CD4-positive, alpha-beta T cell treated with Interleukin-1 beta for 1 hour (primary cell): ENCODE measurements at places on chromosomes 6 and 20.

DNA sequence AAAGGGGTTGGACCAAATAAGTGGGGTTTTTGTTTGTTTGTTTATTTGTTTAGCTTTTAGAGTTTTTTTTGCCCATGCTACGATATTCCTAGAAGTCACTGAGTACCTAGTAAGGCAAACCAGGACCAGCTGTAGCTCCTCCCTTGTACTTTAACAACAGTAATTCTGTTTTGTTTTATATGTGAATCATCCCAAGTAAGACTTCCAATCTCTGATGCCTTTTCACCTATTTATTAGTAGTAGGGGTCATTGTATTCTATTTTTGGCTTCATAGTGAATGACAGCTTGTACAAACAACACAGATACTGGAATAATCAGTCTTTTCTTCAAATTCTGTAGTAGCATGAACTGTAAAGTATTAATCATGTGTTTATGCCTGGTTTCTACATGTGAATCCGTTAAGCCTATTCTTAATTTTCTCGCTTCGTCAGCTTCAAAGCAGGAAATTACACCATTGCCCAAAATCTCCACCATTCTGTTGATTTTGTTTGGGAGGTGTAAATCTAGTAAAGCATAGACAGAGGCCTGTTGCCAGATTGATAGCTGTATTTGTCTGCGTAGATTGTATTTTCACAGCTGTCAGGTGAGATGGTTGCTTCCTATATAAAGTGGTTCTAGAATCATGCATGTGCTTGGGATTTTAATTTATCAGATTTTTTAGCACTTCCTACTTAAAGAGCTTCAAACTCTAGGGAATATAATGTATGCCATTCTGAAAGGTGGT, 151.5 kb upstream of the FLRT3 start:
- no peak for DNase-seq

- DNase-seq, result no peak
These were observed 36.8 kb downstream of the GNAS start for GRCh38 chr20:58889334-58889760.

- DNase-seq, result no peak
These were observed 86.4 kb downstream of the EDN3 start for GRCh38 chr20:59386809-59387208.

GRCh38 chr6:69063401-69063800, 428.3 kb downstream of the ADGRB3 start:
- no peak for DNase-seq

DNA sequence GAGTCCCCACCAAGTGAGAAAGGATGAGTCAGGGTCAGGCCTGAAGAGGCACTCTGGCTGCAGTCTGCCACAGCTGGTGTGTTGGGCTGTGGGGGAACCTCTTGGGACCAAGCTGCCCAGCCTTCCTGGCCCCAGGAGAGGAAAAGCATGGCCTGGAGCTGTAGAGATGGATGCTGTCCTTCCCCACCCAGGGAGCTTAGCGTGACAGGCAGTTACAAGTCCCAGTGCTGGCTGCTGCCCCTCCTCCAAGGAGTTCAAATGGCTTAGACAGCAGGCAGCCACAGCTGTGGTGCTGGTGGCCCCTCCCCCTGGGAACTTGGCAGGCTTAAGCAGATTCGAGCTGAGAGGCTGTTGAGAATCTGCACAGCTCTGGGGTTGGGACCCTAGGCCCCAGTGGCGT, 253.2 kb downstream of the PLCB1 start:
- no peak for DNase-seq

- no peak for DNase-seq
These were observed 18.2 kb downstream of the RIPOR3 start for GRCh38 chr20:50673146-50673465.

GRCh38 chr6:105545947-105546731, 143.3 kb upstream of the PREP start:
- no peak for DNase-seq

DNA sequence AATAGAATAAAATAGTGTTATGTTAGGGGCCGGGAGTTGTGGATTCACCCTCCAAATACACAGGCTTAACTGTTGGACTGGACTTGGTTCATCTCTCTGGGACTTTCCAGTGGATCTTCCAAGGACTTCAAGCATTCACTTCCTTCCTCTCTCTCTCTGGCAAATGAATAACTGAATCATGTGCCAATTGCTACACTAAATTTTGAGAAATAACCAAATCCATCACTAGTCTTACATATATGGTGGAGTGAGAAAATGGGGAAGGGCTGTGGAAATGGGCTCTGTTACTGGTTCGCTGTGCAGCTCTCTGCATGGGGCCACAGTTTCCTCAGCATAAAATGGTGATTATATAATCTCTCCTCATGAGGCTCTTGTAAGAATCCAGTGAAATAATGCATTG, 6.8 kb upstream of the KIAA1755 start:
- DNase-seq, result no peak

- DNase-seq, result no peak
These were observed 365.9 kb upstream of the CHD6 start for GRCh38 chr20:41984031-41984430.

GRCh38 chr20:38831049-38831691, 25.7 kb downstream of the PPP1R16B start:
- DNase-seq, result no peak
